ENCODE measurements at places on chromosomes 5 and 9. TPM values are rescaled to one million over a fixed set of nuclear protein-coding genes. Genes with fewer than 3 reads are reported as not detected.

The IFNE gene
- total RNA-seq, result 1.6 TPM

The NRARP gene
- total RNA-seq, result 7.2 TPM

The WNT8A gene
- total RNA-seq, result not detected

The LVRN gene
- 3.2 TPM for total RNA-seq

The IL33 gene
- 33.9 TPM for total RNA-seq

The ZNF608 gene
- 34.2 TPM for total RNA-seq

The PCDHA9 gene
- 0.24 TPM for total RNA-seq

The MARVELD2 gene
- total RNA-seq, result 85.4 TPM

The SIT1 gene
- 0.63 TPM for total RNA-seq

The CDO1 gene
- 19.5 TPM for total RNA-seq

GRCh38 chr9:78563269-78563668, 266.3 kb downstream of the PSAT1 start:
- no peak for DNase-seq

DNA sequence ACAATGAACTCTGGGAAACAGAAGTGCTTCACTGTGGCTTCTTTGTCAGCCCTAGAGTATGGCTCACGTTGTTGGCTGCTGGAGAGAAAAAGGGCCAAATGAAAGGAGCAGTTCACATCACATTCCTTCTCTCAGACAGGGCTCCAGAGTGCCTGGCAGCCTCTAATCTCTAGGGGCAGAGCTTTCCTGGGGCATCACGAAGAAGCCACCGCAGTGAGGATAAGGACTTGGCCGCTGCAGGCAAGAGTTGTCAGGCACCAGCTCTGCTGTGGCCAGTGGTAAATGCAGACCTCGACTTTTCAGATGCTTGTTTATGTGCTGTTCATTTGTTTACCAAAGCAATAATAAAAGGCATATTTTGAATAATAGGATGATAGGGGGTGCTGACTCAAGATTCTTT, 227.2 kb downstream of the ICE1 start:
- no peak for DNase-seq

DNA sequence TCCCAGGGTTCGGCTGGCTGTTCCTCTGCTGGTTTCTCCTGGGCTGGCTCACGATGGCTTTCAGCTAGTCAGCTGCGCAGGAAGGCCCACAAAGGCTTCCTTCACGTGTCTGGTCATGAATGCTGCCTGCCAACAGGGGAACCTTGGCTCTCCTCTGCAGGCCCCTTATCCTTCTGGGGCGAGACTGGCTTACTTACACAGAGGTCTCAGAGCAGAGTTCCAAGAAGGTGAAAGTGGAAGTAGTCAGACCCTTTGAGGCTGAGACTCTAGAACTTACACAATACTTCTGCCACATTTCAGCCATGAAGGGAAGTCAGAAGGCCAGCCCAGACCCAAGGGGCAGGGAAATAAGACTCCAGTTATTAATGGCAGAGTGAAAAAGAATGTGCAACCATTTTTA, 99.5 kb downstream of the LHFPL2 start:
- DNase-seq, result no peak

DNA sequence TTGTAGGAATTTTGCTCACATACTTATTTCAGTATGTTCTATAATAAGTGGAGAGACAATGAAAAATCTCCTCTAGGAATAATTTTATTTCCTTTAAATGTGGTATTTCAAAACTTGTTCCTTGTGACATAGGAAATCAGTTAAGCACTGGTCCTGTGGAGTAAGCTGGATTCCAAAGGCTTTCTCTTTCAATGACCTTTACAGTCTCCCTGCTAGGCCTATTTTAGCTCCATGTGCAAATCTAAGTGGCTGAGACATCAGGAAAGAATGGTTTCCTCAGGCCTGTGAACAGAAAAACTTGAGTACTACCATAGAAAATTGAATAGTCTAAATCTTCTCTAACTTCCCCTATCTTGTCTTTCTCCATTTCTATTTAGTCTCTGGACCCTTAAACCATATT, 514.2 kb upstream of the TLE4 start:
- DNase-seq, result no peak

DNA sequence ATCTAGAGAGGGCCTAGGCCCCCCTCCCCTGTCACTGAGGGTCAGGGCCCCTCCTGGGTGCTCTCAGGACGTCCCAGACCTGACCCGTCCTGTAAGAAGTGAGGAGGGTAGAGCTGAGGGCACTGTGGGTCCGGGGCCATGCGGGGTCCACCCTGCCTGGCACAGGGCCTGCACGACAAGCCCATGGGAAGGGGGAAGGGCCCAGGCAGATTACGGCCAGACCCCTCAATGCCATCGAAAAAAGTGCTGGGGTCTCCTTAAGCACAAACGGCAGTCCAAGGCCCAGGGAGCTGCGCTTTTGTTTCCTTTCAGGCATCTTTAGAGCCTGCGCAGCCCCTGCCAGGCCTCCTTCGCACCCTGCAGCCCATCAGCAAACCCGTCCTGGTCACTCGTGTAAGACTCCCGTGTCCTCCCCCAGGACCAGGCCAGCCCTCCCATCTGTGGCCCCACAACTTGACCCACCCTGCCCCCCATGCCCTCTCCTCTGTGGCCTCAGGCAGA, 4.4 kb upstream of the EXOC3 start:
- no peak for DNase-seq

DNA sequence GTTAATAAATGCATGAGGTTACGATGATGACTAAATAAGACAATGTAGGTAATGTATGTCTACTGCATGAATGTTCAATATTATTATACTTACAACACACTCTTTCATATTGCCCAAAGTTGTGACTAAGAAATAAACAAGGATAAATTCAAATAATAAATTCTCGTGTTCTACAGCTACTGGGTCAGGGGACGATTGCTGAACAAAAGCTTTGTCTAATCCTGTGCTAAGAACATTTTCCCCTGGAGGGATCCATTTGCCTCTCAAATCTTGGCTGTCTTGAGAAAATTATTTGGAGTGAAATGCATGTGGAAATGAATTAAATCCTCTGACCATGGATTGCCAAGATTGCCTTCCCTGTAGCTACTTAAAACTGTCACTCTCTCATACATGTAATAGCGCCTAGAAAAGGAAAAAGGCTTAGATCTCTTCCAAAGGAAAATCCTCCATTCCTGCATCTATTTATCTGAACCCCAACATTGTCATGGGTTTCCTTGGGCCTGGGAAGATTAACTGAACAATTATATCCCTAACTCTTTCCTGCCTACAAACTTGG, 893.8 kb upstream of the ACO1 start:
- no peak for DNase-seq

- peak; percentile 67 for DNase-seq
Observed at GRCh38 chr9:2800394-2801179, 43.3 kb downstream of the PUM3 start.

DNA sequence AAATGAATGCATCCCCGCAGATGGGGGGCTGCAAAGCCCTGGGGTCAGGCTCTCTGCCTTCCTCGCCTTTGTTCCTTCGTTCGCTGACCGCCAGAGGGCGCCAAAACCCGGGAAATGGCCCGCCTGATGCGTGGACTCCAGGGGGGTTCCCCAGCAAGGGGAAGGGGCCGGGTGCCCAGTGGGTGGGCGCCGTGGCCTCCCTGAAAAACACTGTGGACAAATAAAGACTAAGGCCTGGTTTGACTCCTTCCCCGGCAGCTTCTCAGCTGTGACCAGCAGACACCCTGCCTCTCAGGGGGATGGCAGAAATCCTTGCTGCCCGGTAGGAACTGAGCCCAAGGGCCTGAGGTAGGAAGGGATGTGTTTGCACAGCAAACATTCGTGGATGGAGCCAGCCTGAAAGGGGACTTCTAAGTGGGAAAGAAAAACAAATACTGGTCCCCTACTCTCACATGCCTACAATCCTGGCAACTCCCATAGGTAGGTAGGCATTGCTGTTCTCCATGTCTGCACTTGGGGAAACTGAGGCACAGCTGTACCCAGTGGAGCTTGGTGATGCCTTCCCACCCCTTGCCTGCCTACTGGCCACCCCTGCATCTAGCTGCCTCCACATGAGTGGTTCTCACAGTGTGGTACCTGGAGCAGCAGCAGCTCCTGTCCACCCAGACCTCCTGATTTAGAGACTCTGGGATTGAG, 57.7 kb downstream of the DUSP1 start:
- DNase-seq, result peak; percentile 65

GRCh38 chr9:134643222-134643671, 1.6 kb downstream of the COL5A1 start:
- no peak for DNase-seq

- no peak for DNase-seq
Observed at GRCh38 chr5:125409234-125409860, 662.9 kb upstream of the ZNF608 start.

DNA sequence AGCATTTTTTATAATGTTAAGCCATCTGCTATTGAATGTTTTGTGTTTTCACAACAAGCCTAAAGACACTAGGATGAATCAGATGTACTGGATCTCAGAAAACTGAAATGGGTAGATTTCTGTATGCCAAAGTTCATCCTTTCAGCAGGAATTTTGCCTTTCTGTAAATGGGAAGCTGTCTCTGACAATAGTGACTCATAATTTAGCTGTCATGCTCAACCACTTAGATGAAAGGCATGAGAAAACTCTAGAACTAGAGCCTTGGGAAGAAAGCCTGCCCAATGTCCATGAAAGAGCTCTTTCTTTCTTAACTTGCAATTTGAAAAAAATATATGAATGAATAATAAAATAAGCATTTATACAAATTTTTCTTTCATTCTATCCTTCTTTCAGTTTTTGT, 616.0 kb upstream of the EDIL3 start:
- DNase-seq, result no peak

GRCh38 chr5:17440766-17441165, 57.3 kb upstream of the TAF11L2 start:
- DNase-seq, result no peak

All from thyroid gland (tissue), 4 donors.